ENCODE measurements at places on chromosomes 4 and X. TPM values are rescaled to one million over a fixed set of nuclear protein-coding genes. Genes with fewer than 3 reads are reported as not detected.

The CHST7 gene
- total RNA-seq: 2.7 TPM

The DKK2 gene
- total RNA-seq: not detected

The MGARP gene
- not detected for total RNA-seq

The FGFR3 gene
- total RNA-seq: not detected

The NAA11 gene
- not detected for total RNA-seq

The XAGE2 gene
- total RNA-seq: not detected

The PYURF gene
- 40.5 TPM for total RNA-seq

- no peak for DNase-seq
These were observed 41.3 kb upstream of the GPR78 start for GRCh38 chr4:8538703-8539567.

DNA sequence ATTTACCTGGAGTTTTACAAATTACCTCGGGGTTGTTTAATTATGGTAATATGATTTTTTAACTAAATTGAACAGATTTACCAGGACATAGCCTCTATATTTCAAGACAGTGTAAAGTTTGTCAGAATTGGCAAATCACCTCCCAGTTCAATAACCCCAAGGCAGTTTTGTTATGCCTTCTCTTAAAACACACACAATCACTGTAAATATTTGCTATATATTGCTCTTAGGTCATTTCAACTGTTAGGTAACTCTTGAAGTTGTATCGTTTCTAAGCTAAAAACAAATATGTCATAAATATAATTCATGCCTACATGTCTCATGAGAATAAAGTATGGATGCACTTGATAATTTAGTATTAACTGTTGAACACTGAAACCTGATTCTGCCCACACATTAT lies 24.1 kb downstream of the PDLIM5 start:
- no peak for DNase-seq

- DNase-seq: no peak
These were observed 201.6 kb downstream of the BMPR1B start for GRCh38 chr4:94959307-94959706.

DNA sequence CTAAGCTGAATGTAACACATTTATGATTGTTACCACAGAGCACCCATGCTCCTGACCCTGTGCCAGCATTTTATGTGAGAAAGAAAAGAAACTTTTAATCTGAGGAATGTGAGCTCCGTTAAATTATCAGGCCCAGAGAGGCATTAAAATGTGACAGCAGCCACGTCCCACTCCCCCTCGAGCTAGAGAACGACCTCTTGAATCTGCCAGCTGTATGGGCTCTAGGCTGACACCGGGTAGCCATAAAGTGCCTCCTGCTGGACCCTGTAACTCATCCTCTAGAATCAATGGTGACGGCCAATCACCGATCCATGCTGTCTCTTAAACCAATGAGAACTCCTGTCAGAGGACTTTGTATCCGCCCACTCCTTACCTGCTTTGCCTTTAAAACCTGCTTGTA lies 110.2 kb upstream of the ADRA2C start:
- no peak for DNase-seq

DNA sequence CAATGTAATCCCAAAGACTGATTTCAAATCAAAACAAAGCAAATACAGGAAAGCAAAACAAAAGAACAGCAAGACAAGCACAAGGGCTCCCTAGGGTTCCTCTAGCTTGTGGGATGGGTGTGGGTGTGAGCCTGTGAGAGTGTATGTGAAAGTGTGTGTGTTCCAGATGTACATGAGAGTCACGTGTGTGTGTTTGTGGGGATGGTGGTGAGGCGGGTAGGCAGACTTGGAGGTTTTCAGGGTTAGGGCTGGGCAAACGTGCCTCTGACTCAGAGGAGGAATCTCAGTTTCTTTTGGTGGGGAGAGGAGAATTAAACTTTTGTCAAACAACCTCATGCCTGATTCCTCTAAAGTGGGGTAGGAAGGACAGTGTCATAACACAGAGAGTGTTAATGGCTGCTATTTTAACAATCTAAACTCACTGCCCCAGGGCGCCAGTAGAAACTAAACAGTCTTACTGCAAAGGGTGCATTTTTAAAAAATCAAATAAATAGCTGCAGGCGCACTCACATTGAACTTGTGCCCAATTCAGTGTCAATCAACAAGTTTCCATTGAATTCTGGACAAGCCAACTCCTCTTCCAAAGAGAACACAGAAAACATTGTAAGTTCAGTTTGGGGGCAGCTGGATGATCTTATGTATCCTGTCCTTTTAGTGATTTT lies 51.8 kb downstream of the CHRDL1 start:
- no peak for DNase-seq

GRCh38 chr4:108889696-108890483 lies 127.0 kb upstream of the ETNPPL start:
- no peak for DNase-seq

DNA sequence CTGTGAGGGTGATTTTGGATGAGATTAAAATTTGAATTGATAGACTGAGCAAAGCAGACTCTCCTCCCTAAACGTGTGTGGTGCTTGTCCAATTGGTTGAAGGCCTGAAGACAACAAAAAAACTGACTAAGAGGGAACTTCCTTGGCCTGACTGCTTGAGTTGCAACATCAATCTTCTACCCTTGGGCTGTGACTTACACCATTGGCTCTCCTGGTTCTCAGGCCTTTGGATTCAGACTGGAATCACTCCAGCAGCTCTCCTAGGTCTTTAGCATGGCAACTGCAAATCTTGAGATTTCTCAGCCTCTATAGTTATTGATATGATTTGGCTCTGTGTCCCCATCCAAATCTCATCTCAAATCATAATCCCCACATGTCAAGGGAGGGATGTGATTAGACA lies 49.7 kb upstream of the IGFBP7 start:
- DNase-seq: no peak

GRCh38 chrX:100445593-100445992 lies 35.5 kb upstream of the PCDH19 start:
- no peak for DNase-seq

GRCh38 chr4:67885762-67886161 lies 2.0 kb upstream of the TMPRSS11D start:
- DNase-seq: no peak

DNA sequence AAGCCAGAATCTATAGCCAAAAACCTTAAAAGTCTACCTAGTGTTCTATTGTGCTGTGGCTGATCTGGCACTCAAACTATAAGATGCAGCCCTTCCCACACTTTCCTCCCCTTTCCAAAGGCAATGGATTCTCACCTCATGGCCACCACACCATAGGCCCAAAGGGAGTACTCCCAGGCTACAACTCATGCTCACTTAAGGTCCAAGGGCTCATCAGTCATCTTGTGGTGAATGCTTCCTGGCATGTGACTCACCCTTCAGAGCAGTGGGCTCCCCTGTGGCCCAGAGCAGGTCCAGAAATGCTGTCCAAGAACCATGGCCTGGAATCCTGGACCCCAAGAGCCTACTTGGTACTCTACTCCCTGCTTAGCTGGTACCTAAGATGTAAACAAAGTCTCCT lies 181.0 kb downstream of the CHRDL1 start:
- DNase-seq: no peak

DNA sequence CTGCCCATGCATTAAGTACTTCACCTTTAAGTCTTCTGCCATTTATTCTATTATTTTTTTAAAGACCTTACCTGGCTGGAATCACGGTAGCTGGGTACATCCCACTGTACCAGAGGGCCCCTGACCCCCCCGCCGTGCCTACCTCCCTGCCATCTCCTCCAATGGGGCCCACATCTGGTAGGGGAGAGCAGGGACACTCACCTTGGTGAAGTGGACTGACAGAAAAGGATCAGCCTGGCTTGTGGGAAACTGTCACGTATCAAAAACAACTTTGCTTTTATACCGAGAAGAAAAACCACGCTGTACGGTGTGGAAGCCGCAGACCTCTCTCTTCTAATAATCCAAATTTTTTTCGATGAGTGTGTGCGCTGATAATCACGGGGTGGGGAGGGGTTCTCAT lies at the start of gene FOXP3:
TSS of gene FOXP3 (minus strand) at position 251 of the 400 bp plus-strand sequence. CDS start 6,205 bp downstream, outside the sequence.
- DNase-seq: no peak

DNA sequence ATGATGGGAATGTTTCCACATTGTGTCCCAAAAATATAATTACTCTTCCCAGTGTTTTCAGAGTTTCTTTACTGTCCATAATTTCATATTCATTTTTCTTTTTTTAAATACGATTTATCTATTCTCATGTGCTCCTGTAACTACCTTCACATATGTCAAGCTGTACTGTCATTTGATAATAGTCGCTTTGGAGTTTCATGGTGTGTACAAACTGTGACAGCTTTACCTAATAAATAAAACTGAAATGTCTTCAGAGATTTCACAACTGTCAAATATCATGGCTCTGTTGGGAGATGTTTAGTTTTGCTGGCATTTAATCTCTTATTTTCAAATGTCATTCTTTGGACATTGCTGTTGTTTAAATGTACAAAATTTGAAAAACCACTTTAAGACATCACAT lies 450.2 kb downstream of the TLL1 start:
- DNase-seq: no peak

DNA sequence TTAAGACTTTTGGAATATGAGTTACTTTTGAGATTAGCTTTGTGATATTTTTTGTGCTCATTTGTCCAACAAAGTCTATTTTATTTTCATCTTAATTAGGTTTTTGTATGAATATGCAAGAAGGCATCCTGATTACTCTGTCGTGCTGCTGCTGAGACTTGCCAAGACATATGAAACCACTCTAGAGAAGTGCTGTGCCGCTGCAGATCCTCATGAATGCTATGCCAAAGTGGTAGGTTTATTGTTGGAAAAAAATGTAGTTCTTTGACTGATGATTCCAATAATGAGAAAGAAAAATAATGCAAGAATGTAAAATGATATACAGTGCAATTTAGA lies 10.8 kb downstream of the ALB start:
- no peak for DNase-seq

GRCh38 chrX:40155589-40156469 lies 58.1 kb upstream of the BCOR start:
- peak; percentile 57 for DNase-seq

GRCh38 chrX:119981286-119982070 lies 37.9 kb upstream of the NKAP start:
- DNase-seq: peak; percentile 43

- no peak for DNase-seq
These were observed 17.7 kb downstream of the PCDH18 start for GRCh38 chr4:137514406-137515111.

All from B cell (primary cell).